ENCODE measurements at places on chromosomes 3 and 15. TPM values are rescaled to one million over a fixed set of nuclear protein-coding genes. Genes with fewer than 3 reads are reported as not detected.

DNA sequence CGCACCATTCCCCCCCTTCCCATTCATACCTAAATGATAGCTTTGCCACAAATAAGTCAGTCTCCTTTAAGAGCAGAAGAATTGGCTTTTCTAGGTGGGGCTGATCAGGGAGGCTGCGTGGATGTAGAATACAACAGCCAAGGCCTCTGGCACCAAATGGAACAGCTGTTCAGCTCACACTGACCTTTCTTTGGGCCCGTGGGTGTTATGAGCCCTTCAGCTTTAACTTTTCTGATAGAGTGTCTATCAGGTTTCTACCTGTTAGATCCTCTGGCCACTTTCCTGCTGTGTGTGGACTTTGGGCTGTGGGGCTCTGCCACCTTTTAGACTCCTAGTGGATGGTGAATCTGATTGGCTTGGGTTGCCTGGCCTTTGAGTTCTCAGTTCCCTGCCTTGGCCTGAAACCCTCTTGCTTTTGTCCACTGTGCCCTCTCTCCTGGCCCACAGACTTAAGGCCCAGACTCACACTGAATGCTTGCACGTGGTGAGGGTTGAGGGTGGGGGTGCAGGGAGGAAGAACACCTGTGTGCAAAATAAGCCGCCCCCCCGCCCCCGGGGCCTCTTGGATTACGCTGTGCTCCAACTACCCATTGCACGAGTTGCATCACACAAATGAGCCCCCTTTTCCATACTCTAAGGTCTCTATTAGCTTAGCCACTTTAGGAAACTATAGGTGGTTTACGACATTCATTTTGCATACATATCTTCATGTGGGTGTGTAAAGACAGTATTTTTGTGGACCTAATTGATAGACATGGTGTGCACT, 1.3 kb upstream of the RFX7 start:
- H3K36me3 ChIP-seq: no peaks in the 10 kb centered on the region
- peak overlapping the region; percentile 72 for H3K4me3 ChIP-seq

DNA sequence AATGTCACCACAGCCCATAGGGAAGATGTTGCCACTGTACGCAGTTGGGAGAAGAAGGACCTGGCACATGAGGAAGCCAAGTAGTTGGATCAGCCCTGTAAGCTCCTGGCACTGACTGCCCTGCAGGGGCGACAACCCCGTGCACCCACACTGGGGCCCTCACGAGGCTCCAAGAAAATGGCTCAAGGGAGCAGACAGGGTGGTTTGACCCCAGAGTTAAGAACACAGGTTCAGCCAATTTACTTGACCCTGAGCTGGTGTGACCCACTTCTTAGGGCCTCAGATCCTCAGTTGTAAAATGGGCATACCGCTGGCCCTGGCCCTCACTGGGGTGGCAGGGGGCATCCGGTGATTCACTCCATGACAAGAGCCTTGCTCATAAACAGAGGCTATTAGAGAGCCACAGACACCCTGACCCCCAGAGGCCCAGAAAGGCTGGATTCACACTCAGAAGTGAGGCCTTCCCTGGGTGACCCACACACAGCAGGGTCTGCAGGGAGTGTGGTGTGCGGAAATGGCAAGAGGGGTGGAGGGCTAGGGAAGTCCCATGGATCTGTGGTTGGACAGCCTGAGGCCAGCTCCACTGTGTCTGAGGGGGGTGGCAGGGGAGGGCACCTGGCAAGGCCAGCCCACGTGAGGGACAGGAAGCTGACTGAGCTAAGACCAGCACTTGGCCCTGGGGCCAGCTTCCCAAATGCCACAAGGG, 1.7 kb upstream of the HHATL start:
- DNase-seq: no peak
- no peaks in the 10 kb centered on the region for H3K27me3 ChIP-seq
- no peaks in the 10 kb centered on the region for H3K4me1 ChIP-seq
- no peak overlapping the region for H3K4me3 ChIP-seq

DNA sequence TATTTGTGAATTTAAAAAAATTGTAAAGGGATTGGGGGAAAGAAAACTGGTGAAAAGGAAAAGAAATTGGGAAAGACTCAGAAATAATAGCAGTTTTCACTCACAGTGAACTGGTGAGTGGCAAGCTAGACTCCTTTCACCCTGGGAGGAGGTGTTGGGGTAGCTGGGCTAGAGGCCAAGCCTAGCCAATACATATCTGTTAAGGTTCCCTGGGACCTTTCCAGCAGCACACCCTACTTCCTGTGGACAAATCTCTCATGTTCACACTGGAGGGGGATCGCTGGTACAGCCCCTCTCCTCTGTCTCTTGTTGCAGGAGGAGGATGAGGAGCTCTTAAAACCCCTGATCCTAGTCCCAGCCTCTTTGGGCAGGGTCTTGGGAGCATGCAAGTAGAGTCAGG, 3.7 kb upstream of the RPP25 start:
- no peak overlapping the region for H3K4me3 ChIP-seq
- H3K36me3 ChIP-seq: no peaks in the 10 kb centered on the region
- DNase-seq: no peak
- no peak overlapping the region for H3K27ac ChIP-seq
- peaks cover 33% of the 10 kb centered on the region for H3K27me3 ChIP-seq
- H3K4me1 ChIP-seq: peaks cover 27% of the 10 kb centered on the region

DNA sequence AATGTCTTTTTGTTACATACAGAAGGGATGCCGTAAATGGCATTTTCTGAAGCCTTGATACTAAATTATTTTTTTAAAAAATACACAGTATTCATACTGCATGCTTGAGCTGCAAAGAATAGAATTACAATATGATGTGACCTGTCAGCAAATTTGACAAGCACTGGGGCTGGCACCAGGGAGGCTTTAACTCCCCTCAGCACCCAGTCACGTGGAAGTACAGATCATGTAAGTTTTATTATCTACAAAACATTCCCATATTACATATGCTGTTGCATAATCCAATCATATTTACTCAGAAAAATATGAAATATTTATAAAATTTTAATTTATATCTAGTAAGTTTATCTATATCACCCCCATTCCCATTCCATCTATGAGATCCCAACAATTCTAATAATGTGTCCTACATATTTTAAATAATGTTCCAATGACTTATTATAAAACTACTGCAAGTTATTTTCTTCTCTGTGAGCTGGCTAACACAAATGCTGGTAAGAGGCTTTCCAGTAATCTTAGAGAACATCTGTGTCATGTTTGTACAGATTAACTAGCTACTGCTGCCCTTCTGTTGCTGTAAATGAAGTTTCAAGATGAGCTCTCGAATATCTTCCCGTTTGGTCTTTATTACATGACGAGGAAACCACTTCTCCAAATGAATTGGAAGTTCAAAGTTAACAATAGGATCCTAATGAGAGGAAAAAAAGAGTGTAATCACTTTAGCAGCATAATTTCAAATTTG, 5.2 kb upstream of the IMPG2 start:
- H3K4me1 ChIP-seq: no peaks in the 10 kb centered on the region
- H3K4me3 ChIP-seq: no peak overlapping the region
- DNase-seq: no peak
- peaks cover 21% of the 10 kb centered on the region for H3K36me3 ChIP-seq
- no peaks in the 10 kb centered on the region for H3K27me3 ChIP-seq
- no peak overlapping the region for H3K27ac ChIP-seq

Gene AHSG
- total RNA-seq: not detected

DNA sequence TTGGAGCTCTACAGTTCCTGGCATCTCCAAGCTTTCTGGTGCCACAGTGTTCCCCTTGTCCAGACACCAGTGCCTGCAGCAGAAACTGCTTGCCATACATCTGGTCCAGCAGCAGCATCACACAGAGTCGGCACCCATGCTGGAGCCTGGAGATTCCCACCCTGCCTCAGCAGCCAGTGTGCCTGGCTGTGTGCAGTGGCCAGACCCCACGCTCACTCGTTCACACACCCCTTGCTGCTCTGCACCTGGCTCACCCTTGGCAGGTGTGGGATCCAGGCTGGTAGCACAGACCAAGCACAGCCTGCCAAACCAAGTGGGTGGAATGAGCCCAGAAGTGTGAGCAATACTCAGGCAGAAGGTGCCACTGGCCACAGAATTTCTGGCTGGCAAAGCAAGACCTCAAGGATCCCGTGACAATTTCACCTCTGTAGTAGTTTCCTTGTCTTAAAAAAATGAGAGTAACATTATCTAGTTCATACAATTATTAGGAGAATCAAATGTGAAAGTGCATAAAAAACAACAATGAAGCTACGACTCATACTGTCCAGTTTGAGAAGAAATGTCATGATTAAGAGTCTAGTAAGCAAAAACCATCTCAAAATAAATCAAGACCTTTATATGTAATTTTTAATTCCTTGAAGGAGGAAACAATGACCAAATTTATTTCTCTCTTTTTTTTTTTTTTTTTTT, 22.9 kb upstream of the ZBED2 start:
- H3K27me3 ChIP-seq: no peaks in the 10 kb centered on the region
- no peak for DNase-seq
- peaks cover 3% of the 10 kb centered on the region for H3K36me3 ChIP-seq
- no peak overlapping the region for H3K27ac ChIP-seq
- no peak overlapping the region for H3K4me3 ChIP-seq
- peaks cover 31% of the 10 kb centered on the region for H3K4me1 ChIP-seq

DNA sequence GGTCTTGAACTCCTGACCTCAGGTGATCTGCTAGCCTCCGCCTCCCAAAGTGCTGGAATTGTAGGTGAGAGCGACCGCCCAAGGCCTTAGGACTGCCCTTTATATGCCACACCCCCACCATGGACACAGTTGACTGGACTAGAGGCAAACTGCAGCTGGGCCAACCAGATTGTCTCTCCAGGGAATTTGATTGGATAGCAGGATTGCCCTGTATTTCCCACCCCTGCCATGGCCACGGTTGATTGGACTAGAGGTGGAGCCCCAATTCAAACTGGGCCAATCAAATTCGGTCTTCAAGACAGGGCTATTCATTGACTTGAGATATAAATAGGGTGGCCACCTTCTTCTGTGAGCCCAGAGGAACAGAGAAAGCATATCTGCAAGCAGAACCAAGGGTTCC, 6.9 kb upstream of the CLPX start:
- no peaks in the 10 kb centered on the region for H3K36me3 ChIP-seq
- no peak overlapping the region for H3K4me3 ChIP-seq
- no peak overlapping the region for H3K27ac ChIP-seq
- H3K4me1 ChIP-seq: no peaks in the 10 kb centered on the region

DNA sequence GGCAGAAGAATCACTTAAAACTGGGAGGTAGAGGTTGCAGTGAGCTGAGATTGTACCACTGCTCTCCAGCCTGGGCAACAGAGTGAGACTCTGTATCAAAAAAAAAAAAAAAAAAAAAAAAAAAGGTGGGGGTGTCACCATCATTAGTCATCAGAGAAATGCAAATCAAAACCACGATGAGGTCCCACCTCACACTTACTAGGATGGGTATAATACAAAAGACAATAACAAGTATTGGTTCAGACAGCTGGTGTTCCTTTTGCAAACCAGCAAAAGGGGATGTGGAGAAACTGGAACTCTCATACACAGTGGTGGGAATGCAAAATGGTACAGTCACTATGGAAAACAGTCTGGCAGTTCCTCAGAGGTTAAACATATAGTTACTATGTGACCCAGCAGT, 78.7 kb upstream of the TSC22D2 start:
- H3K4me1 ChIP-seq: no peaks in the 10 kb centered on the region
- no peaks in the 10 kb centered on the region for H3K27me3 ChIP-seq
- H3K27ac ChIP-seq: no peak overlapping the region
- no peak overlapping the region for H3K4me3 ChIP-seq
- DNase-seq: no peak

GRCh38 chr15:59419170-59419569, 18.8 kb upstream of the FAM81A start:
- no peaks in the 10 kb centered on the region for H3K36me3 ChIP-seq
- no peaks in the 10 kb centered on the region for H3K27me3 ChIP-seq

Gene TRIM42
- not detected for total RNA-seq

- H3K27me3 ChIP-seq: no peaks in the 10 kb centered on the region
- no peak for DNase-seq
Observed at GRCh38 chr15:92672102-92672501, 16.5 kb upstream of the FAM174B start.

- H3K27ac ChIP-seq: no peak overlapping the region
- no peak for DNase-seq
- no peak overlapping the region for H3K4me3 ChIP-seq
- no peaks in the 10 kb centered on the region for H3K4me1 ChIP-seq
- no peaks in the 10 kb centered on the region for H3K36me3 ChIP-seq
Observed at GRCh38 chr3:159819676-159820075, 169.0 kb upstream of the IL12A start.

Gene ERICH6
- 0.39 TPM for total RNA-seq

Gene SPRED1
- 1.4 TPM for total RNA-seq

Gene ISL2
- total RNA-seq: 0.15 TPM
